Endothelial cell (in vitro differentiated cells): ENCODE measurements at places on chromosomes 13 and 19.

- H3K36me3 ChIP-seq = no peaks in the 10 kb centered on the region
- DNase-seq = no peak
- H3K27me3 ChIP-seq = peaks cover 2% of the 10 kb centered on the region
- no peak overlapping the region for H3K4me3 ChIP-seq
- peak overlapping the region; percentile 65 for H3K27ac ChIP-seq
Observed at GRCh38 chr13:47049276-47049989, 152.6 kb upstream of the HTR2A start.

DNA sequence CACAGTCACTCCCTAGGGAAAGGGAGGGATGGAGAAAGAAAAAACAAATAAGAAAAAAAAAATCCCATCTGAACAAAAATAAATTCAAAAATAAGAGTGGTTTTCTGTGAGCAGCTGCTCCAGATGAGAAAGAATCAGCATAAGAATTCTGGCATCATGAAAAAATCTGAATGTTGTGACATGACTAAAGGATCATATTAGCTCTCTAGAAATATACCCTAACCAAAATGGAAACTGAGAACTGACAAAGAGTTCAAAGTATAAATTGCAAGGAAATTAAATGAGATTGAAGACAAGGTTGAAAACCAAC, 579.0 kb downstream of the UQCRFS1 start:
- H3K27ac ChIP-seq = no peak overlapping the region
- no peaks in the 10 kb centered on the region for H3K36me3 ChIP-seq
- no peak for DNase-seq
- no peak overlapping the region for H3K4me3 ChIP-seq

- DNase-seq = no peak
- H3K4me1 ChIP-seq = no peaks in the 10 kb centered on the region
- H3K36me3 ChIP-seq = no peaks in the 10 kb centered on the region
- H3K4me3 ChIP-seq = no peak overlapping the region
- H3K27ac ChIP-seq = no peak overlapping the region
Observed at GRCh38 chr13:45882626-45883025, 31.1 kb upstream of the SIAH3 start.

DNA sequence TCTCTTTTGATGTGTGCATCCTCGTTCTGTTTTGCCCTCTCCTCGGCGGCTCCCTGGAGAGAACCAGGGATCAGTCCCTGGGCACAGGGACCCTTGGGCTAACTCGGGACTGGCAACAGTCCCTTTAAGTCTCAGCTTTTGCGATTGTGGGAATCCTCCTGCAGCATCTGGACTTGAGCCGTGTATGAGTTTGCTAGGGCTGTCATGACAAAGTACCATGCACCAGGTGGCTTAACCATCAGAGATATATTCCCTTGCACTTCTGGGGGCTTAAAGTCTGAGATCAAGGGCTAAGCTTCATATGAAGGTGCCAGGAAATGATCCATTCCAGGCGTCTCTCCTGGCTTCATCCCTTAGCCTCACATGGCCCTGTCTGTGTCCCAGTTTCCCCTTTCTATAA, 34.5 kb downstream of the ARHGEF18 start:
- H3K27ac ChIP-seq = no peak overlapping the region
- no peaks in the 10 kb centered on the region for H3K36me3 ChIP-seq
- peaks cover 4% of the 10 kb centered on the region for H3K27me3 ChIP-seq

DNA sequence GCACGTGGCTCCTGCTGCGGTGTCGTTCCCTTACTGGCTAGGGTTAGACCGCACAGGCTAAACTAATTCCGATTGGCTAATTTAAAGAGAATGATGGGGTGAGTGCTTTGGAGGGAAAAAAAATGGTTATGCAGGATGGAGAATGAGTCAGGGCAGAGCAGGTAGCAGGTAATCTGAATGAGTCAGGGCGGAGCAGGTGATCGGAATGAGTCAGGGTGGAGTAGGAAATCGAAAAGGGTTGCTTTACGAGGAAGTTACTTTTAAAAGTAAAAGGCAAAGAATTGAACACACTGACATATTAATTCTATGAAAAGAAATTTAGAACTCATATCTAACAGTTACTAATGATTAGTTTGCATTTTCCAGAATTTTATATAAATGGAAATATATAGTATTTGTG, 335.5 kb downstream of the FOXO1 start:
- peaks cover 9% of the 10 kb centered on the region for H3K4me1 ChIP-seq
- no peaks in the 10 kb centered on the region for H3K27me3 ChIP-seq
- DNase-seq = no peak
- H3K27ac ChIP-seq = no peak overlapping the region

DNA sequence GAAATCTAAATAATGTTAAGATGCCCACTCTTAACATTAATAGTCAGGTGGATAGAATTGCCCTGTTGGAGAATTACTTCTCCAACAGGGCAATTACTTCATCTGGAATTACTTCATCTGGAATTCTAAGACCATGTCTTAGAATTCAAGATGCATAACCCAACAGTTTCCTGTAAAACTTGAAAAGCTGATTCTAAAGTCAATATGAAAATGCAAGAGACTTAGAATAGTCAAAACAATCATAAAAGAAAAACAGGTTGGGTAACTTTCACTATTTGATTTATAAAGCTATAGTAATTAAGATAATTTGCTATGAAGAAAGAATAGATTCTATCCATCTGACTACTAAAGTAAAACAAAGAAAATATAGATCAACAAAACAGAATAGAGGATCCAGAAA, 75.2 kb downstream of the ABCC4 start:
- no peak overlapping the region for H3K27ac ChIP-seq
- H3K27me3 ChIP-seq = no peaks in the 10 kb centered on the region
- peaks cover 16% of the 10 kb centered on the region for H3K4me1 ChIP-seq
- H3K4me3 ChIP-seq = no peak overlapping the region

DNA sequence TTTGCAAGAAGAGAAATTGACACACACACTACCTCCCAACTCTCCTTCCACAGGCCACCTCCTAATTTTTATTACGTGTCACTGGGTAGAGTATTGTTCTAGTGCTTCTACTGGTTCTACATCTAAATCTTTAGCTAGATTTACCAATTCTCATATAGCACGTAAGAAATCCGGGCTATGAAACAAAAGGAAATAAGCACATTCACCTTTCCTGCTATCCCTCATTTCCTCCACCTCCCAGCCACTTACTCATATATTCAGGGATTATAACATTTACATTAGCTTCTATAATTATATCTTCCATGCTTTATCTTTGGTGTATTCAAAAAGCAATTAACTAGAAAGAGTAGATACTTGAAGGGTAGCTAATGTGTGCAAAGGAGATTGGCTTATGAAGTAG, 39.7 kb downstream of the USP12 start:
- H3K27me3 ChIP-seq = no peaks in the 10 kb centered on the region
- H3K4me1 ChIP-seq = peaks cover 29% of the 10 kb centered on the region
- no peak for DNase-seq
- no peak overlapping the region for H3K27ac ChIP-seq
- no peak overlapping the region for H3K4me3 ChIP-seq

GRCh38 chr19:54096617-54097106, 3.9 kb downstream of the OSCAR start:
- H3K27ac ChIP-seq = no peak overlapping the region
- H3K27me3 ChIP-seq = peaks cover 4% of the 10 kb centered on the region
- H3K4me1 ChIP-seq = peaks cover 6% of the 10 kb centered on the region
- no peak for DNase-seq

GRCh38 chr13:100029933-100030332, 48.3 kb downstream of the ZIC2 start:
- no peak for DNase-seq
- no peaks in the 10 kb centered on the region for H3K27me3 ChIP-seq
- H3K4me1 ChIP-seq = no peaks in the 10 kb centered on the region
- H3K4me3 ChIP-seq = no peak overlapping the region
- no peaks in the 10 kb centered on the region for H3K36me3 ChIP-seq

DNA sequence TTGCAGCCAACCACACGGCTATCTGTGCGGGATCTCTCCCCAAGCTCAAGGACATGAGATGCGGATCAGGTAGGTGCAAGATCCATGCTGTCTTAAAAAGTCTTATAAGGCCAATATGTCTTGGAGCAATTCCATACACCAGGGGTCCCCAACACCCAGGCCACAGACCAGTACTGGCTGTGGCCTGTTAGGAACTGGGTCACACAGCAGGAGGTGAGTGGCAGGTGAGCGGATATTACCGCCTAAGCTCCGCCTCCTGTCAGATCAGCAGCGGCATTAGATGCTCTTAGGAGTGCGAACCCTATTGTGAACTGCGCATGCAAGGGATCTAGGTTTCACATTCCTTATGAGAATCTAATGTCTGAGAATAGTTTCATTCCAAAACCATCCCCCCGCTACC, 68.8 kb upstream of the ZNF599 start:
- peaks cover 25% of the 10 kb centered on the region for H3K4me1 ChIP-seq
- H3K27ac ChIP-seq = no peak overlapping the region
- peaks cover 4% of the 10 kb centered on the region for H3K36me3 ChIP-seq
- H3K27me3 ChIP-seq = peaks cover 10% of the 10 kb centered on the region
- no peak for DNase-seq

DNA sequence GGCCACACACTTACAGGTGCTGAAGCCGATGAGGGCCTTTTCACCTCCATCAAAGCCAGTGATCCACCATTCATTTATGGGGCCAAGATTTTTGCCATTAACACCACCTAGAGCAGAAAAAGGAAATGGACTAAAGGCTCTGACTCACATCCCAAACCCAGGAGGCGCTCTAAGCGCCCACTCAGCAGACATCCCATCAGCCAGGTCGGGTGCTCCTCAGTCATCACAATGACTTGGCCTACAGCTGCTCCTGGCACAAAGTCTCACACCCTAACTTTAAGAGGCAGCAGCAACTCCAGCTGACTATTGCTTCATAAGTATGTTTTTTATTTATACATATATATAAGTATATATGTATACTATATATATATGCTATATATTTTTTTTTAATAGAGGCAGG, 36.1 kb upstream of the EIF3G start:
- H3K4me1 ChIP-seq = no peaks in the 10 kb centered on the region
- peaks cover 7% of the 10 kb centered on the region for H3K27me3 ChIP-seq
- no peak for DNase-seq

- DNase-seq = peak; percentile 68
- H3K27ac ChIP-seq = peak overlapping the region; percentile 96
- peaks cover 33% of the 10 kb centered on the region for H3K4me1 ChIP-seq
- peaks cover 7% of the 10 kb centered on the region for H3K27me3 ChIP-seq
- H3K4me3 ChIP-seq = peak overlapping the region; percentile 96
- peaks cover 10% of the 10 kb centered on the region for H3K36me3 ChIP-seq
Observed at GRCh38 chr13:46553886-46554858, 1.2 kb downstream of the LRCH1 start.

DNA sequence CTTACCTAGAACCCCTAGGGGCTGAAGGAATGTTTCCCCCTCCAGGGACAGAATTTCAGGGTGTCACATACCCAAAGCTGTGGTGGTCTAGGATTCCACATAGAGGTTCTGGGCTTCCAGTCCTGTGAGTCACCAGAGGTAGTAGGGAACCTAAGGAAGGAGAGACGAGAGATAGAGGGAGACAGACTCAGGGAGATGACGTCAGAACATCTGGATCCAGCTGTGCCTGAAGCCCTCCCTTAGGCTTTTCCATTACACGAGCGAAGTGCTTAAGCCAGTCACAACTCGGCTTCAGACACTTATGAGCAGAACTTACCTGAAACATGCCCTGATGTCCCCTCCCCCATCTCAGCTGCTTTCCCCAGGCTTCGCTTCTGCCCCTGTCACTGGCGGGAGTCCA, 11.8 kb upstream of the SELENOW start:
- H3K4me1 ChIP-seq = peaks cover 22% of the 10 kb centered on the region
- H3K36me3 ChIP-seq = peaks cover 4% of the 10 kb centered on the region
- no peak overlapping the region for H3K4me3 ChIP-seq
- H3K27ac ChIP-seq = no peak overlapping the region
- H3K27me3 ChIP-seq = peaks cover 7% of the 10 kb centered on the region

DNA sequence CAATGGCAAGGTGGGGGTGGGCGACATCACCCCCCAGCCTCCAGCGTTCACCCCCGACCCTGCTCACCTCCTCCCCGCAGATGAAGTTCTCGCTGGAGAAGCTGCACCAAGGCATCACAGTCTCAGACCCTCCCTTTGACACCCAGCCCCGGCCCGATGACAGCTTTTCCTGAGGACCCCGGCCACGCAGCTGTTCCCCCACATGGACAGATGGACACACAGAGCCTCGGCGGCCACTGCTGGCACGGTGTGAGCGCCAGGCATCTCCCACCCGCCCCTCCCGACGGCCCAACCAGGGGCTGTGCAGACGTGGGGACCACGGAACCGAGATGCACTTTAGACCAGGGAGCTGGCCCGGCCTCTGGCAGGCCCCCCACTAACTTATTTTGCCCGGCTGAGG, 4.3 kb upstream of the SCN1B start:
- peaks cover 32% of the 10 kb centered on the region for H3K36me3 ChIP-seq
- peaks cover 2% of the 10 kb centered on the region for H3K4me1 ChIP-seq
- peaks cover 20% of the 10 kb centered on the region for H3K27me3 ChIP-seq
- no peak overlapping the region for H3K4me3 ChIP-seq
- H3K27ac ChIP-seq = no peak overlapping the region

DNA sequence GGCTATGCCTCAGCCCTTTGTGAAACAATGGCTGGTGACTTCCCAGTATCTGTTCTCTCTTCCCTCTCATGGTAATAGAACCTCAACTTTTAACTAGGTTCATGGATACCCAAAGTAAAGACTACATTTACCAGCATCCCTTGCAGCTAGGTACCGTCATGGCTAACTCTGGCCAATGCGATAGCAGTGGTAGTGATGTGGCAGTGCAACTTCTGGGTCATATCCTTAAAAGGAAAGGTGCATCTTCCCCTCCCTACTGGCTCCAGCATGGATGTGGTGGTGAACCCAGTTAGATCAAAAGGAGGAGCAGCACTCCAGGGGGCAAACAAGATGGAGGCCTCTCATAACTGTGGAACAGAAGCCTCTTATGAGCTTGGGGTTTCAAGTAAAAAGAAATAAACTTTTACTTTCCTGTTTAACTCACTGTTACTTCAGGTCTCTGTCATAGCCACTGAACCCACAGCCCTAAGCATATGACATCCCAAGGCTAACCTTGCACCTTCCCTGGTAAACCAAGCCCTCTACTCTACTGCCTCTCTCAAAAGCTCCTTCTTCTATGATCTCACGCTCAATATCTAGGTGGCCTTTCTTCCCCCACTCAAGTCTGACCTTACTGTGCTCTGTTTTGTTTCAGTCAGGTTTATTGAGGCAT, 104.4 kb downstream of the DOCK9 start:
- DNase-seq = no peak
- H3K27ac ChIP-seq = no peak overlapping the region
- H3K4me3 ChIP-seq = peak overlapping the region; percentile 31
- peaks cover 25% of the 10 kb centered on the region for H3K27me3 ChIP-seq

DNA sequence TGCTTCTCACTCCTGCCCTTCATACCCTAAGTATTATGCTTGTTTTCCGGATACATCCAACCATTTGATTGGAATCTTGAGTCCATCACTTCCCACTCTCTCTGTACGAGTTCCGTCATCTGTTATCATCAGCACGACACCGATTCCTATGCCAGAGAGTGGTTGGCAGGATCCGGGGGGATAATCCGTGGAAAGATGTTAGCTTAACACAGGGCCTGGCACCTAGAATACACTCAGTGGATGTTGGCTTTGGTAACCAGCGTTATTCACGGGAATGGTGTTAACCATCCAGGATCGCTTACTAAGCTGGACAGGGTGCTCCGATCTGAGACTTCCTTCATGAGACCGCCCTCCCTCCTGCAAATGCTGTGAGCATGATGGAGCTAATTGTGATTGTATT, 12.4 kb downstream of the VSTM2B start:
- H3K4me1 ChIP-seq = no peaks in the 10 kb centered on the region
- H3K36me3 ChIP-seq = no peaks in the 10 kb centered on the region
- no peak overlapping the region for H3K27ac ChIP-seq
- no peak for DNase-seq
- peaks cover 5% of the 10 kb centered on the region for H3K27me3 ChIP-seq
